ENCODE measurements at places on chromosomes 2 and 18. TPM values are rescaled to one million over a fixed set of nuclear protein-coding genes. Genes with fewer than 3 reads are reported as not detected.

GRCh38 chr18:25604196-25604893 lies 252.4 kb upstream of the ZNF521 start:
- no peak for DNase-seq

The STEAP3 gene
- 2.8 TPM for polyA plus RNA-seq

The ALKAL2 gene
- 7.5 TPM for polyA plus RNA-seq

GRCh38 chr2:233428008-233428407 lies 73.7 kb downstream of the DGKD start:
- no peak for DNase-seq

The MYO7B gene
- 0.70 TPM for polyA plus RNA-seq

GRCh38 chr18:79748321-79749180 lies 49.2 kb upstream of the KCNG2 start:
- DNase-seq = no peak

- no peak for DNase-seq
Measured at GRCh38 chr2:158112992-158113391, 11.3 kb downstream of the UPP2 start.

The NPPC gene
- polyA plus RNA-seq = not detected

- DNase-seq = no peak
Measured at GRCh38 chr2:128347171-128347558, 28.5 kb upstream of the HS6ST1 start.

- peak; percentile 33 for DNase-seq
Measured at GRCh38 chr18:54358495-54359040, 862 bp downstream of the C18orf54 start.

- no peak for DNase-seq
Measured at GRCh38 chr2:206557321-206557720, 85.0 kb upstream of the FAM237A start.

The UGT1A5 gene
- polyA plus RNA-seq = not detected

The MRPL53 gene
- 37.7 TPM for polyA plus RNA-seq

The COL3A1 gene
- polyA plus RNA-seq = 1,297 TPM

- no peak for DNase-seq
Measured at GRCh38 chr2:98716786-98717185, 14.1 kb downstream of the MGAT4A start.

GRCh38 chr2:55309446-55309845 lies 40.4 kb upstream of the MTIF2 start:
- no peak for DNase-seq

GRCh38 chr18:58217052-58217451 lies 173.0 kb downstream of the NEDD4L start:
- DNase-seq = no peak

- DNase-seq = no peak
Measured at GRCh38 chr2:205748639-205749038, 66.3 kb downstream of the NRP2 start.

DNA sequence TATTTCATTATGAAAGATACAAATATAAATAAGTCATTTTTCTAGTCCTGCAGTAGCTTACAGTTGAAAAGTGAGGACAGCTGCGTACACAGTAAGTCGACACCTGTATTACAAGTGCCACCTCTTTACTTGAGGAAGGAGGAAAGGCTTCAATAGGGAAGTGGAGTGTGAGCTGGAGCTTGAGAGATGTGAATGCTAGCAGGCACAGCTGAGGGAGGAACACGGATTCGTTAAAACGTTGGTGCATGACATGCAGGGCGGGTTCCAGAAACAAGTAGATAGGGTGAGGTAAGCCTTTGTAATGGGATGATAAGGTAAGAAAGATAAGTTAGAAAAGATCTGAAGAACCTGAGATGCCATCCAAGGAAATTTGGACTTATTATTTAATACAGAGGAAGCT lies 98.1 kb upstream of the CSRNP3 start:
- DNase-seq = no peak

- DNase-seq = peak; percentile 56
Measured at GRCh38 chr18:36296650-36297416, 680 bp upstream of the FHOD3 start.

The OTOS gene
- not detected for polyA plus RNA-seq

DNA sequence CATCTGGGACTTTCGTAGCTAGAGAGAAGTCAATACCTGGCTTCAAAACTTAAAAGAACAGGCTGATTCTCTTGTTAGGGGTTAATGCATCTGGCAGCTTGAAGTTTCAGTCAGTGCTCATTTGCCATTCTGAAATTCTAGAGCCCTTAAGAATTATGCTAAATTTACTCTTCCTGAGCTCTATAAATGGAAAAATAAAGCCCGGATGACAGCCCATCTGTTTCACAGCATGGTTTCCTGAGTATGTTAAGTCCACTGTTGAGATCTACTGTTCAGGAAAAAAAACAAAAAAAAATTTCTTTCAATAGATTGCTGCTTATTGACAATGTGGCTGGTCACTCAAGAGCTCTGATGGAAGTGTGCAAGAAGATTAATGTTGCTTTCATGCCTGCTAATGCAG lies 101.3 kb upstream of the RPE start:
- DNase-seq = no peak

DNA sequence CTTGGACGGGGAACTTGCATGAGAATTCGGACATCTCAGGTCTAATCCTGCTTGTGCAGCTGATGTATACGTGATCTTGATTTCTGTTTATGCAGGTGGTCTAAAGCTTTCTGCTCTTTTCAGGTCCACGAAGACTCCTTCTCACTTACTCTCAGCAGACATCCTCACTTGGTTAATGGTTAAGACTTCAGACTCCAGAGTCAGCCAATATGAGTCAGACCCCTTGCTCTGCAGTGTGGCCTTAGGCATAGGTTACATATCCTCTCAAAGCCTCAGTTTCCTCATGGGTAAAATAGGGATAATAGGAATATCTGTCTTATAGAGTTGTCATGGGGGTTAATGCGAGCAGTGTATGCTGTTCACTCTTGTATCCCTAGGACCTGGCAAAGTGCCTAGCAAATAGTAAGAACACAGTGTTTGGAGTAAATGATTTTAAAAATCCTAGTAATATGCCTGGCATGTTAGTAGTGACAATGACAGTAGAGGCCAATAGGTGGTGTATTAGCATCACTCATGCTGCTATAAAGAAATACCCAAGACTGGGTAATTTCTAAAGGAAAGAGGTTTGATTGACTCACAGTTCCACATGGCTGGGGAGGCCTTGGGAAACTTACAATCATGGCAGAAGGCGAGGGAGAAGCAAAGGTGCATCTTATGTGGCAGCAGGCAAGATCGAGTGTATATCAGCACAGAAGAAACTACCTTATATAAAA lies 42.3 kb downstream of the XRCC5 start:
- DNase-seq = no peak

- DNase-seq = peak; percentile 43
Measured at GRCh38 chr18:55054021-55054990, 95.0 kb upstream of the CCDC68 start.

GRCh38 chr2:32835148-32835547 lies 111.6 kb upstream of the LTBP1 start:
- DNase-seq = no peak

- no peak for DNase-seq
Measured at GRCh38 chr2:228613133-228613850, 431.8 kb upstream of the SPHKAP start.

GRCh38 chr2:221211653-221212052 lies 360.5 kb downstream of the EPHA4 start:
- DNase-seq = no peak

DNA sequence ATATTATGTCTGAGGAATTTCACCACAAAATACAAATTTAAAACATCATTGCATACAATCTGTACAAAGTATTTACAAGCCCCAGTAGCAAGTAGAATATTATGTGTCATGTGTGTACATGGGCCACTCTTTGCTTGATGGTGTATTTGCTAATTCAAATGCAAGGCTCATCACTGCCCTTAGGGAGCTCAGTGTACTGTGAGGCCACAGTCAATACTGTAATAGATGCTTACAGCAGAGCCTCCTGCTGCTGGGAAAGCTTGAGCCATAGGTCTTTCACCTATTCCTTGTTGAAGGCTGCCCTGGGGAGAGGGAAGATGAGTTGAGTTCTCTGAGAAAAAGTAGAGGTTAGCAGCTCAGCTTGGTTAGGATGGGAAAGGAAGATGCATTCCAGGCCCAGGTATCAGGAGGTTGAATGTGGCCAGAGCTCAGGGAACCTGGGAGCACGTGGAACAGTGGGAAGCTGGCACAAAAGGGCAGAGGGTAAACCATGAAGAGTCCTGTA lies 189.6 kb downstream of the LRP1B start:
- DNase-seq = no peak

The MC5R gene
- not detected for polyA plus RNA-seq

The HOXD8 gene
- polyA plus RNA-seq = 1.5 TPM

DNA sequence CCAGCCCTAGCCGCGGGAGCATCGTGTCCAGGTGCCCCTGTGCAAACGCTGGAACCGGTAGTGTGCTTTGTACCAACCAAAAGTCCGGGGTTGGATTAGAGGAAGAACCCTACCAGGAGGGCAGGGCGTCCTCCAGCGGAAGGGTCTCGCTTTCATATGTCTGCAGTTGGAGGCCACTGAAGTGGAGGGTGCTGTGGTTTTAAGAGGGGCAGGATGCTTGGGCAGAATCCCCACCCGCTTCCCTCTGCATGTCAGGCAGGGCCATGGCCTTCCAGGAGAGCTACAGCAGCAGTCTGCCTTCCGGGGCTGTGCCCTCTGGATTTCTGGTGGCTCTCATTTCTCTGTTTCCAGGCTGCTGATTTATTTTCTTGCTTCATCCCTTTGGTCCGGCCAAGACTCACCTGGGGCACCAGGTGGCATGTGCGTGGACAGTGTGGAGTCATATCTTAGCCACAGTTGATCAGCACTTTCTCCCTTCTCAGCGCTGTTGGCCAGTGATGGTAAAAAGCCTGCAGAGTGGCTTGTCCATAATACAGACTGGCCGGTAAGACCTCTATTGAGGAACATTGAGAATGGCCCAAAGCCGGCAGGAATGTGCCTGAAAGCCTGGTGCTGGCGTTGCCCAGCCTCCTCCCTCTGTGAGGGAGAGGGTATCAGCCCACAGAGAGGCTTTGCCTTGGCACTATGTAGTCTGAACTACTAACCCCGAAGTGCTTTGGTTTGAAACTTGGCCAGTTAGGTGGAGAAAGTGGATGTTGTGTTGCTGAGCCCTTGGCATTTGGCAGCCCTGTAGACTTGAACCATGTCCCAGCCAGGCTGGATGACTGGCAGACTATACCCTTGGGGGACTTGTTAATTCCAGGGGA lies 1.8 kb downstream of the AGAP1 start:
- DNase-seq = no peak

The GALM gene
- 26.1 TPM for polyA plus RNA-seq

DNA sequence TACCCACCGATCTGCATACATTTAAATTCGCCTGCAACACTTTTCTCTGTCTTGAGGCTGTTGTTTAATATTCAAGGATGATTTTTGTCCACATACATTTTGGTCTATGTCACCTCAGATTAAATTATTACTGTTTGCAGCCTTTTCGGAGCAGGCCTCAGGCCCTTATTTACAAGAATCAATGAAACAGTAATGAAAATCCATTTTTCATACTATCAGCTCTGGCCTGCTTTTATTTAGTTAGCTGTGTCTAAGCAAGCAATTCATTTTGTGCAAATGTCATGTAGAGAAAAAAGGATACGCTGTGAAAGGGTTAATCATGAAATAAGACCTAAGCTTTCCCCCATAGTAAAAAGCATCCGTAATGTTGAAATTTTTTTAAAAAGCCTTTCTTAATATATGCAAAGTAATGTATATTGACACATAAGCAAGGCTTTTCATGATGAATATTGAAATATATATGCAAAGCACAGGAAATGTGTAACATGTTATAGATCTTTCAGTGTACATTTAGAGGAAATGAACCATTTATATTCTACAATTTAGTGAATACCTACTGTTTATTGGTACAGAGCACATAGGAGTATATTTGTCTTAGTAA lies 1135.3 kb upstream of the ZEB2 start:
- no peak for DNase-seq

The GNAL gene
- 2.9 TPM for polyA plus RNA-seq

GRCh38 chr2:42095923-42096408 lies 48.1 kb downstream of the PKDCC start:
- DNase-seq = peak; percentile 79

GRCh38 chr2:19810148-19810547 lies 91.6 kb downstream of the TTC32 start:
- DNase-seq = no peak

GRCh38 chr2:159147690-159148089 lies 138.8 kb downstream of the WDSUB1 start:
- no peak for DNase-seq

GRCh38 chr2:239811111-239811781 lies 213.9 kb downstream of the NDUFA10 start:
- DNase-seq = peak; percentile 47

DNA sequence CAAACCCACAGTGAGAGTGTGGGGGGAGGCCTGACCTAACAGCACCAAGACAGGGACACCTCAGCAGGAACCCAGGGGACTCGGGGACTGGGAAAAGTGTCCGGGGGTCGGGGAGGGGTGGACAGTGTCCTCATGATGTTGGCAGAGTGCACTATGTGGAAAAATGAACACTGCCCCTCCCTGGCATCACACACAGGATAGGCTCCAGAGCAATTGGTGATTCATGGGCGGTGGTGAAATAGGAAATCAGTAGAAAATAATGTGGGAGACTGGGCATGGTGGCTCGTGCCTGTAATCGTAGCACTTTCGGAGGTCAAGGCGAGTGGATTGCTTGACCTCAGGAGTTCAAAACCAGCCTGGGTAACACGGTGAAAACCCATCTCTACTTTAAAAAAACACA lies 3.6 kb upstream of the ANO7 start:
- DNase-seq = no peak

DNA sequence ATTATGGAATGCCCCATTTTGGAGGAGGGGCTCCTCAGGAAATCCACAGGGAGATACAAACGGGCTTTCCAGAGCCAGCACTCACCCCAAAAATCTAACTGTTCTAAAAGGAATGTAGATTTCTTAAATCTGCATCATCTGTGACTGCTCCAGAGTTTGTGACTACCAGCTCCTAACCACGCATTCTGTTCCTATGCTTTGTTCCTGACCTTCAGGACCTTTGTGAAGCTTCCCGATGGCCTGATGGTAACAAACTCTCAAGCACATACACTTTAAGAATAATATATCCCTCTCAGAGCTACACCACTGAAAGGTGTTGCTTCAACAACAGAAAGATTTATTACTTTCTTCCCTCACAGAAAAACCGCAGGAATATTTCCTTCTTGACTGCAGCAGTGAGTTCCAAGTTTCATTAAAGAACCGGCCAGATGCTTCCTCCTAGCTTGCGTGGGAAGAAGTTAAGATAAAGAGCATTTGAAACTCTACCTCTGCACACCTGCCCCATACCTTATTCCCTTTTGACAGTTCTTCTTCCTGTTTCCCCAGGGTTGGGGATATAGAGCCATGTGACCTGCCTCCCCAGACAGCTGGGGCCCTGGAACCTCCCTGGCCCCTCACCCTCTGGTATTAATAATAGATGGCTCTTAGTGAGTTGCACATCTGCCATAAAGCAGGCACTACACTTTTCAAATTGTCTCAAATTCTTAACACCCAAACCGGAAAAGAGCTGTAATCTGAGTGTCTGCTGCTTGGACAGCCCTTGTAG lies 40.2 kb upstream of the EML4 start:
- no peak for DNase-seq

The IL1R2 gene
- 0.40 TPM for polyA plus RNA-seq

DNA sequence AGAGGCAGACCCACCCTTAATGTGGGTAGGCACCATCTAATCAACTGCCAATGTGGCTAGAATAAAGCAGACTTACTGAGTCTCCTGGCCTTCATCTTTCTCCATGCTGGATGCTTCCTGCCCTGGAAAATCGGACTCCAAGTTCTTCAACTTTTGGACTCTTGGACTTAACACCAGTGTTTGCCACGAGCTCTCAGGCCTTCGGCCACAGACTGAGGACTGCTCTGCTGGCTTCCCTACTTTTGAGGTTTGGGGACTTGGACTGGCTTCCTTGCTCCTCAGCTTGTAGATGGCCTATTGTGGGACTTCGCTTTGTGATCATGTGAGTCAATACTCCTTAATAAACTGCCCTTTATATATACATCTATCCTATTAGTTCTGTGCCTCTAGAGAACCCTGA lies 21.9 kb downstream of the ST8SIA5 start:
- DNase-seq = no peak

All from right lung (tissue), 10 donors.